Stimulated activated CD8-positive, alpha-beta memory T cell treated with anti-CD3 and anti-CD28 coated beads, Interleukin-2, amount 100 ng/mL, for 48 hours (primary cell): ENCODE measurements at places on chromosomes 3 and 15.

- DNase-seq = no peak
Measured at GRCh38 chr3:121836481-121836880, 1.5 kb downstream of the EAF2 start.

DNA sequence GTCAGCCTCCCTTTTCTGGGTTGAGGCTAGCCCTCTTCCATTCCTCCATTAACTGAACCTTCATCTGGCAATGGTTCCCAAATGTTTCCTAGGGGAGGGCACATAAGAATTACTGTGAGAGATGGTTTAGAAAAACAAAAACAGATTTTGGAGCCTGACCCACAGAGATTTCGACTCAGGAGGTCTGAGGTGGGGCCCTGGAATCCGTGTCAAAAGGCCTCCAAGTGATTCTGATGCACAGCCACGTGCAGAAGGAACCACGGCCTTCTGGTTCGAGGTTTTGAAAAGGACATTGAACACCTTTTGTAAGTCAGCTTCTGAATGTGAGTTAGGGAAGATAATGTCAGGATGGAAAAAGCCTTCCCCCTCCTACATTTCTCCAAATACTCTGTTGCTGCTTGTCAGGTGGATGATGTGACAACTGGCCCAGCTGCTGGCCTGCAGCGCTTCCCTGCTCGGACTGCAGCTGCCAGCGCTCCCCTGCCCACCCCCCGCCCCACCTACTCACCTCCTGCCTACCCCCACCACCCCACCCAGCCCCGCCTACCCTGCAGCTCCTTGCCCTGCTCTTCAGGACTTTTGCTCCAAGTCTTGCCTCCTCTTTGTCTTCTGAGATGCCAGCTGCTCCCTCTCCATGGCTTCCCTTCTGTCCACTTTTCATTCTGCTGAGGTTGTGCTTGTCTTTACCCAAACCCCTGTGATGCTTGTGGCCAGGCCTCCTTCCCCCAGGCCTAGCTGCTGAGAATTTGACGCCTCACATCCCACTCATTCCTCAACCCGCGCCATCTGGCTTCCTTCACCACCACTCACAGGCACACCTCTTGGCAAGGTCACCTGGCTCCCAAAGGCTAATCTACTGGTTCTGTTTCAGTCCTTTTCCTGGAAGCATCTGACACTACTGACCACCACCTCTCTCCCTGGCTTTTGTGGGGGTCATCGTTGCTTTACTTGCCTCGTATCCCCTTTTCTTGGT lies 6.6 kb downstream of the EHD4 start:
- DNase-seq = no peak

- DNase-seq = no peak
Measured at GRCh38 chr3:187213616-187214015, 16.3 kb downstream of the RTP1 start.

GRCh38 chr3:197224034-197224444 lies 74.4 kb downstream of the DLG1 start:
- no peak for DNase-seq

- DNase-seq = no peak
Measured at GRCh38 chr3:114650808-114651207, 357.0 kb downstream of the TIGIT start.

DNA sequence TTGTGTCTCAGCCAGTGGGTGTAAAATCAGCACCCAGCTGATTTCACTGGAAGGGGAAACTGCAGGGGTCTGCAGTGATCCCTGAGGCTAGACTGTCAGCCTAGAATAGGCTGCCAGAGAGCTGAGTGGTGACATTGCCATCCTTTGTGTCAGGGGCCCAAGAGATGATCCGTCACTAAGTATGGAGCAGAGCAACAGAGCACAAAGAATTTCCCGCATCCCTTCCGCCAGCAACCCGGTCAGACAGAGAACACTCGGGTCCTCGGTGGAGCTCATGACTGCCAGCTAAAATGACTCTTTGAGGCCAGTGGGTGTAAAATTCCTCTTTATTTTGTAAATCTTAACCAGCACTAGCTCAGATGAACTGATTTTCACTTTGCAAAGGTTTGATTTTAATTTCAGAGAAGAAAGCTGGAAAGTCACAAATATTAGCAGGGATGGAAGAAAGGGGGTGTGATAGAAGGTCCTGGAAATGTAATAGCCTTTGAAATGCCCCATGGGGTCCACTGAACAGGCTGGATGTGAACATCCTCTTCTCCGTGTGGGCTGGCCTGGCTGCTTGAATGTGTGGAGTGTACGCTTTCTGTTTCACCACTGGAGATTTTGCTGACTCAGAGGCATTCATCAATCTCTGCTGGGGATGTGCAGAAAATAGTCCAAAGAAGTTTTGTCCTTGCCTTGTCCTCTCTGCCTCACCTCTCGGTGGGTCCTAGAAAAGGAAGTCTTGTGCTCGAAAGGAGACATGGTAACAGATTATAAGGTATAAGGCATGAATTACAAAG lies 138.8 kb downstream of the SV2B start:
- DNase-seq = no peak

GRCh38 chr3:13492976-13493866 lies 13.1 kb downstream of the HDAC11 start:
- no peak for DNase-seq

DNA sequence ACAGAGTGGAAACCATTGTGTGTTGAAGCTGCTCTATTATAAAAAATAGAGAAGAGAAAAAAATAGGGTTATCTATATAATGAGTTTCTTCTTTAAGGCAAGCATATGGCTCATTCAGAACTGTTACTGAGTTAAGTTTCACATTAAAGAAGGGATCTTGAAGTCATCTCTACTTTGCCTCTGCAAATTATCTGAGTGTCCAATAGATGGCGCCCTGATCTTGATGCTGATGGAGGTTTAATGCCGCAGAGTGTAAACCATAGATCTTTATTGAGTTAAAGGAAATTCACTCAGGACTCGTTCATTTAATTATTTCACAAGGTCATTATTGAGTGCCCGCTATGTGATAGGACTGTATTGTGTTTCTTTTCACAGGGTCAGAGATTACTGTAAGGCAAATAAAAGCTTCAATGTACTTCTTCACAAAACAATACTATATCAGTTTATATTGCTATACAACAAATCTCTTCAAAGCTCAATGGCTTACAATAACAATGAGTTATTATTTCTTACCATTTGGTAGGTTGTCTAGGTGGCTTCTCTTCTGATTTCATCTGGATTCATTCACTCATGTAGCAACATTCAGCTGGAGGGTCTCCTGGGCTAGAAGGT lies 171.4 kb downstream of the NSUN3 start:
- no peak for DNase-seq

DNA sequence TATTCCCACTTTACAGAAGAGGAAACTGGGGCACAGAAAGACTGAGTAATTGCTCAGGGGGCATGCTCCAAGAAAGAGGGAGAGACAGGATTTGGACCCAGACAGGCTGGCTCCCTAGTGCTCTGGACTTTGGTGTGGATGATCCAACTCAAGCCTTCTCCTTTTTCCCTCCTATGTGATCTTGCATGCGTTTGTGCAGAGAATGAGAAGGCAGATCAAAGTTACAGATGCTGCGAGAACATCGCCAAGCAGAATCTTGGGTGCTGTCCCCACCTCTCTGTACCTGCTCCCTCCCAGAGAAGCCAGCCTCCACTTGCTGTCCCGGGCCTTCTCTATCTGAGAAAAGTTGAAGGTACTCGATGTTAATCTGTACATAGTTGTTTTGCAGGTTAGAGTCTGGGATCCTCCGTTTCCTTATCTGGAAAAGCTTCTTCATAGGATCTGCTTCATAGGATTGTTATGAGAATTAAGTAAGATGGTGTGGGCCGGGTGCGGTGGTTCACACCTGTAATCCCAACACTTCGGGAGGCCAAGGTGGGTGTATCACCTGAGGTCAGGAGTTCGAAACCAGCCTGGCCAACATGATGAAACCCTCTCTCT lies 10.2 kb downstream of the GNB5 start:
- DNase-seq = no peak

- DNase-seq = no peak
Measured at GRCh38 chr15:76193934-76194333, 117.3 kb downstream of the ETFA start.

DNA sequence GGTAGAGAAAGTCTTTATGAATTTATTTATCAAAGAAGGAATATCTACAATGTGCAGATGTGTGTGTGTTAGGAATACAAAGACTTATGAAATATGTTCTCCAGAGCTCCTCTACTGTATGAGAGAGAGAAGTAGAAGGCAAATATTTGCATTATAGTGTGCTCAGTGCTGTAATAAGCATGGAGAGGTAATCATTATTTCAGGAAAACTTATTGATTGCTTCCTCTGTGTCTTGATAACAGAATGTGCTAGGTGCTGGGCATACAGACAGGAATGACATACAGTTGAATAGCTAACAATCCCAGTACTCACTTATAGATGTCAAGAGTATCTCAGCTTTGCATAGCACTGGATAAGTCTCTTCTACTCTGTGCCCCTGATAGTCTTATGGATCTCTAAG lies 30.2 kb downstream of the ATG7 start:
- DNase-seq = no peak

DNA sequence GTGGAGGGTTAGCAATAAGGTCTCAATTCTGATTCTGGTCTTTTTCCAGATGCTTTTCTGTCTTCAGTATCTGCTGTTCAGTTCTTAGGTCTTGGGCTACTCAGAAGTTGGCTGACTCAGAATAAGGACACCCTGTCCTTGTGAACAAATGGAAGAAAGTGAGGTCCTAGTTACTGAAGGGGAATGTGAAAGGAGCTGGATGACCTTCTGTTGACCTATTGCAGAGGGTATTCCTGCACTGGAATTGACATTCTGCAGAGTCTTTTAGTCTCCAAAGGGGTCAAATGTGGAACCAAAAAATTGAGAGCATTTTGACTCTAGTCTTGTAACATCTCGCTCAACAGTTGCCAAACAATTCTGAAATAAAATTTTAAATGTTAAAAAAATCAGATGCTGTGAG lies 63.0 kb downstream of the CCR1 start:
- no peak for DNase-seq

GRCh38 chr3:161793194-161793930 lies 296.8 kb downstream of the OTOL1 start:
- no peak for DNase-seq

GRCh38 chr3:23421811-23422516 lies 218.8 kb downstream of the UBE2E2 start:
- no peak for DNase-seq

- no peak for DNase-seq
Measured at GRCh38 chr3:127848131-127849129, 26.1 kb upstream of the MGLL start.

- DNase-seq = no peak
Measured at GRCh38 chr3:142586803-142587406, 8.4 kb upstream of the ATR start.

GRCh38 chr3:177287231-177287630 lies 89.9 kb upstream of the TBL1XR1 start:
- no peak for DNase-seq

DNA sequence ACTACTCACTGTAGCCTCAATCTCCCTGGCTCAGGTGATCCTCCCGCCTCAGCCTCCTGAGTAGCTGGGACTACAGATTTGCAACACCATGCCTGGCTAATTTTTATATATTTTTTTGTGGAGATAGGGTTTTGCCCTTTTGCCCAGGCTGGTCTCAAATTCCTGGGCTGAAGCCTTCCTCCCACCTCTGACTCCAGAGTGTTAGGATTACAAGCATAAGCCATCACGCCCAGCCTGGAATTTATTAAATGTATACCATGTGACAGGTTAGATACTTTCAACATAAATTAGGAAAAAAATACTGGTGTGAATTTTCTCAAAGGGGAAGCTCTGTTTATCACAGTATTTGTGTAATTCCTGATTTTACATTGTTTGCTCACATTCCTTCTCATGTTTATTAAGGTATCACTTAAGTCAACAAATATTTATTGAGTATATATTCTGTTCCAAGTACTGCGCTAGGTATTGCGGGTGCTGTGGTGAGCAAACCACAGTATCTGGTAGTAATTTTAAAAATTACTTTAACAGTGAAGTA lies 24.8 kb downstream of the PPP4R2 start:
- DNase-seq = no peak

GRCh38 chr3:101193957-101194356 lies 126.4 kb downstream of the IMPG2 start:
- DNase-seq = no peak

DNA sequence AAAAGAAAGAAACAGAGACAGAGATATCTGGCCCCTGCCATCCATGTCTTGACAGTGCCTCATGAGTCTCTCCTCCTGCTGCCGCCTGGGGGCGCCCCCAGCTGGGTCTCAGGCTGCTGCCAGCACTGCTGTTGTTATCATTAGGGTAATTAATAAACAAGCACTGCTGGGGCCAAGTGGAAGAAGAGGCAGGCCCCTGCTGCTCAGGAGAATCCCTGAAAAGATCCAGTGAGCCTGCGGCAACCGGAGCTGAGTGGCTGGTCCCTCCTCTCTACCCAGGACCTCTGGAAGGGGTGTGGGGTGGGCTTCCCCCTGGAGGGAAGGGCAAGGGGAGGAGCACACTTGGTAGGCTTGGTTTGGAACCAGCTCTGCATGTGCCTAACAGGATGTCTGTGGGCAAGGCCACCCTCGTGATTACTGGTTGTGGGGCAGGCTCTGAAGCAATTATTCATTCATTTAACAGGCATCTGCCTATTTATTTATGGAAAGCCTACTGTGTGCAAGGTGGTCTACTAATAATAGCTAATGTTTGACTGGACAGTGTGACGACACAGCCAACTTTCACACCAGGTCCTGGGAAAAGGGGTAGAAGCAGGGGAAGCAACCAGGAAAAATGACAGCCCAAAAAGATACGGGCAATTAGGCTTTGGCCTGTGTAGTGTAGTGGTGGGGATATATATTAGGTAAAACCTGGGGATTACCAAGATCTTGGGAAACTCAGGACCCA lies 1.2 kb upstream of the TYRO3 start:
- DNase-seq = peak; percentile 51

DNA sequence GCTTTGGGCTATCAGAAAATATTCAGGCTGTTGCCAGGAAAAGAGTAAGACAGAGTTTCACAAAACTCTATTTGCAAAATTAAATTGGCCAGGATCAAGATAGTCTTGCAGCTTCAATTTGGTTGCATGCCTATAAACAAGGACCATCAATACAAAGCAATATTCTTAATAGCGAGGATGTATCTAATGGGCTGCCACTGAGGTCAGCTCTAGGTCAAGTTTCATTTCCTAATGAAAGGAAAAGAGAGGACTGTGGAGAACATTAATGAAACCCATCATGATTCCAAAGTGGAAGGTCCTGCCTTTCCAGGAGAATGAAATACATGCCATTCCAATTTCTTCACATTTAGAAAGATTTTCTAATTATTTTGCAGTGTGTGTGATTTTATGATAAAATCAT lies 273.5 kb downstream of the AGBL1 start:
- DNase-seq = no peak

- no peak for DNase-seq
Measured at GRCh38 chr15:38522922-38523321, 41.7 kb downstream of the RASGRP1 start.

- no peak for DNase-seq
Measured at GRCh38 chr15:36960947-36961227, 139.5 kb downstream of the MEIS2 start.

DNA sequence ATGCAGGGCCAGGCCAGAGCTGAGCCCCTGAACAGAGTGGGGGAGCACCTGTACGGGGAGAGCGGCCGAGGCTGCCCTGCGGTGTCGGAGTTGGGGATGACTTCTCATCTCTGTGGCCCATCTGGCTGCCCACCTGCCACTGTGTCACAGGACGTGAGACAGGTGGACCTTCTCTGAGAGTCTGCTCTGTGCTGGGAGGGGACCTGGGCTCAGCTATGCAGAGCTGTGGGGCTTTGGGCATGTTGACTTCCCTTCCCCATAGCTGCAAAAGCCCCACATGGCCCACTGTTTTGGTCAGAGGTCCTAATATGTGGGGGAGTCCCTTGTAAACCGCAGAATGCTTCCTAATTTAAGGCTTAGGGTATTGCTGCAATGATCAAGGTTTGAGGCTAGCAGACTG lies 68.0 kb upstream of the TRPM1 start:
- no peak for DNase-seq

- no peak for DNase-seq
Measured at GRCh38 chr3:103532986-103533385, 1098.2 kb downstream of the ZPLD1 start.
